Germinal center (tissue), 1 donor: ENCODE measurements at places on chromosomes 6 and 20.

- DNase-seq = no peak
These were observed 310.2 kb upstream of the AGPAT4 start for GRCh38 chr6:161584051-161584450.

GRCh38 chr20:24490598-24490997 lies 21.2 kb downstream of the SYNDIG1 start:
- DNase-seq = no peak

GRCh38 chr20:32326504-32326845 lies 31.7 kb upstream of the ASXL1 start:
- no peak for DNase-seq

- DNase-seq = no peak
These were observed 9.9 kb downstream of the BCL2L1 start for GRCh38 chr20:31712564-31713311.

DNA sequence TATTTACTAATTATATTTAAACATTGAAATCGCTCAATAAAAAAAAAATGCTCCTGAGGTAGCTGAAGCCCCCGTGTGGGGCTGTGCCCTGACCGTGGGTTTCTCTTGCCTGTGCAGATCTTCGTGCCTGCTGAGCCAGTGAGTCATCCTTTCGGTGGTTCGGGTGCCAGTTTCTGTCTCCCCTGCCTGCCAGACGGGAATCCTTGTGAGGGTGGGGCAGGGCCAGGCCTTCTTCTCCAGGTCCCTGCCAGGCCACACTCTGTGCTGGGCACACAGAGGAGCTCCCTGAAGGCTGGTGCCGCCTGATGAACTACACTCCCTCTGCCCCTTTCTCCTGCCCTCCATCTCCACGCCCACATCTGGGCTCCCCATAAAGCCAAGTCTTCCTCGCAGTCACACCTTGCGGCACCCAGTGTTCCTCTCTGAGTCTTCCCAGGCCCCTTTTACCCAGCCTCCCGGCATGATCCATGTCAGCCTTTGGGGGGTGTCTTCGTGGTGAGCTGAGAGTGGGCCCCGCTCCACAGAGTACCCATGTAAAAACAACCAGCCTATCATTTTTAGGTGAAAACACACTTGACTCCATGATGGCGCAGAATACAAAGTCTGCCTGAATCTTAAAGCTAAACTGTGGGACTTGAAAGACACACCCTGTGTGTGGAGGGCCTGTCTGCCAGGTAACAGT lies 19.3 kb downstream of the FGD2 start:
- no peak for DNase-seq

- no peak for DNase-seq
These were observed 313.2 kb downstream of the TFAP2A start for GRCh38 chr6:10101551-10102252.

- no peak for DNase-seq
These were observed 39.2 kb upstream of the RIN2 start for GRCh38 chr20:19718880-19719279.

DNA sequence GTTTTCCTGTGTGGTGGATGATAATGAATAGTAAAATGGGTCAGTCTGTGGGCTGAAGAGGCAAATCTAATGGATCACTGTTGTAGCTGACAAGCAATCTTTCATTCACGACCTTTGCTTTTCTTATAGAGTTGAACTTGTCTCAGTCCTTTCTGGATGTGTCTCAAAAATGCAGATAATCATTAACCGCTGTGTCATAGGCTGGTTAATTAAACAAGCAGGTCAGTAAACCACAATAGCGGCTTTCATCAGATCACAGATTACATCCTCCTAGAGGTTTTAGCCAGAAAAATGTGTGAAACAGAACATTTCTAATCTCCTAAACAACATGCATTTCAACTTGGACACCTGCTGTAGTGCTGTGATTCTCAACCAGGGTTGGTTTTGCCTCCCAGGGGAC lies 2.5 kb upstream of the METTL24 start:
- DNase-seq = no peak

DNA sequence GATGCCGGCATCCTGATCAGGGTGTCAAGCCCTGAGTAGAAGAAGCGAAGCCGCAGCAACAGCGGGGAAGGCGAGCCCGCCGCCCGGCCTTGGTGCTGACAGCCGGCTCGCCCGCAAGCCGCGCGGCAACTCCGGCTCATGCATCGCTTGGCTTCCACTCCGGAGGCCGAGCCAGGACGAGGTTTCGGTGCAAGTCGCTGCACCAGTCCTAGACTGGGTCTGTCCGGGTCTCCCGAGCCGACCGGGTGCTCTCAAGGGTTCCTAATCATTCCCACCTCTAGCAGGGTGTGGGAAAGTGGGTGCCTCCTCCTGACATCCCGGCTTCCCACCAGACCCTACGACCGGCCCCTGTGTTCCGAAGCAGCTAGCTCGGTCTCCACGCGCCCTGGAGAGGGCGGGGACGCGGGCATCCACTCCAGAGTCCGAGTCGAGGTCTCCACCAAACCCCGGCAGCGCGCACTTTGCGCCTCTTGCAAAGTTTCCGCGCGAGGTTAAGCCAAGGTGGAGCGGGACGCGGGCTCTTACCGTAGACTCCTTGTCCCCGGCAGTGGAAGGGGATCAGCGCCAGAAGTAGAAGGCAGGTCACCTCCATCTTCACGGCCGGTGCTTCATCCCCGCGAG lies 1.4 kb downstream of the MDGA1 start:
- peak; percentile 47 for DNase-seq

DNA sequence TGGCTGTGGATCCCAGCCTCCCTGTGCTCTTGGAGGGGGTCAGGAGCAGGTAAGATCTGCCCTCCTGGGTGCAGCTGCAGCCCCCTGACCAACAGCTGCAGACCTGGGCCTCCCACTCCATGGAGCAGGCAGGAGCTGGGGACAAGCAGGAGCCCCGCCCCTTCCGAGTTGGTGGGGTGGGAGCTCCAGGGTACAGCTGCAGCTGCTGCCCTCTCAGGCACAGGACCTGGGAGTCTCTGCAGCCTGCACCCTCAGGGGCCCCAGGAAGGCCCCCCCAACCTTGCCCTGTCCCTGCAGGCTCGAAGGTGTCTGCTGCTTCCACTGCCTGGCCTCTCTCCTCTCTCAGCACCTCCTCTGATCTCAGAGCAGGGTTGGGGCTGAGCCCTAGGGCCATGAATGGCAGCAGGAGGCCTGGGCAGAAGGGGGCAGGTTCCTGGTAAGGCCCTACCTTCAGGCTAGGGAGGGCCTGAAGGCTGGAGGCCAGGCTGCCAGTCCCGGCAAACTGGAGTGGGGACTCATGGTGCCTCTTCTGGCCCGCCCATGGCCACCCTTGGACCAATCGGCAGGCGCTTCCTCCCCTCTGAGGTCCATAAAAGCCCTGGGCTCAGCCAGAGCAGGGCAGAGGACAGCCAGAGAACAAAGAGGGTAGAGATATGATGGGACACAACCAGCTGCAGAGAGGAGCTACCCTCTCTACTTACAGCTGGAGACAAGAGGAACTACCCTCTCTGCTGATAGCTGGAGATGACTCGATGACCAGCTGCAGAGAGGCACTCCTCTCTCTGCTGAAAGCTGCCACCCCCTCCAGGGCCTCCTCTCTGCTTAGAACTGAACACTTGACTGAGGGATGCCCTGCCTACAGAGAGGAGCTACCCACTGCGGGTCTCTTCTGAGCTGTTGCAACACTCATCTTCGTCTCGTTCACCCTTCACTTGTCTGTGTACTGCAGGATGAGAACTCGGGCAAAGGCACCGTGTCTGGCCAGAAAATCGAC lies 7.8 kb upstream of the PACSIN1 start:
- no peak for DNase-seq

DNA sequence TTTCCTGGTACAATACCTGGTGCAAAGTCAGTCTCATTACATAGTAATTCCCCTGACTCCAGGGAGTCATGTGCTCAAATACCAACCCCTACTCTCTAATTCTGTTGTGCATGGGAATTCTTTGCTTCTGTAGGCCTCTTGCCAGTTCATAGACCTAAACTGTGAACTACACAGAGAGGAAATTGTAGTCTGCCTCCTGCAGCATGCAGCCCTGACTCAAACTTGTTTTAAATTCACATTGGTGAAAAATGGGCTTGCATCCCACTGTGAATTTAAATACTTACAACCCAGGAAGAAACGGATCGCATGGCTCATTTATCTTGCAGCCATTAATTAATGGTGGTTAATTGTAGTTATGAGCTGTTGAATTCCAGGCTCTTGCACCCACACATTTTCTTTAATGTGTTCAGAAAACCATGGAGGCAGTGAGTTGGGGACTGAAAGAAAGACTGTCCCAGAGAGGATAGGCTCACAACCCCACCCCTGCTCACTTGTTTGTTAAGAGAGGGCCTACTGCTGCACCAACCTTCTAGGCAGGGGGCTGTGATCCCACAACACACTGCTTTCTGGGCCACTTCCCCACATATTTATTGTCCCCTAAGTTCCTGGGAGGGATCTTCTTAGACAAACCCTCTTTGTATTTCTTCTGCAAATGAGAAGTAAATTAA lies 579.1 kb downstream of the DHX35 start:
- DNase-seq = no peak

DNA sequence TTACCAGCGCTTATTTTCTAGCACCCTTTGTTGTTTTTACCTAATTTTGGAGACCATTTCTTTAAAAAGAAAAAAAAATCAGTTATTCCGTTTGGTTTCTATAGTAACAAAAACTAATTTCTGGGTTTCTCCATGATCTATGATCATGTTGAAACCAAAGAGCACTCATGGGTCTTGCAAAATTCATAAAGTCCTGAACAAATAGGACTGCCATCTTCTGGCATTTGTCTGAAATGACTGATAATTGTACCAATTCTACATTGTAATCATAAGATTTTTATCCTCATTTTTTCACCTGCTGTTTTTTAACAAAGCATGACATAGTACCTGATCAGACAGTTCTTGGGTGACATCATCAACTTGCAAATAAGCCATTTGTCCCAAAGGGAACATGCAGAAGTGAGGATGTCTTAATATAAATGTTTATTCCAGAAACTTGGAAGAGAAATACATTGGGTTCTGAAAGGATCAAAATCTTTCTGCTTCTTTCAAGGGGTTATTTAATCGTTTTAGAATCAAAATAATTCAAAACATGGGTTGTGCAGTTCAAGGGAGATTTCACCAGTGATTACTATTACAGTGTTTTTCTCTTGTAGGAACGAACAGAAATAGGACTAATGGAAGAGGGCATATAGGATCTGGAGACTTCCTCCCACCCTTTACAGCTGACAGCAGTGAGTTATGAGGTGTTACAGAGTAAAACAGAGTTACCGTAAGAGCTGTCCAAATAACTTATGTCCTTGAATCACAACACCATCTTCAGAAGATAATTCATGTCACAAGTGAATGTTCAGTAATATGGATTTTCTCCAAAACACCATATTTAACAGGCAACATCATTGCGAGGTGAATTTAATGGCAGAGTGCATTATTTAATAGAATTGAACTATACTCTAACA lies 87.1 kb upstream of the GJE1 start:
- DNase-seq = no peak

DNA sequence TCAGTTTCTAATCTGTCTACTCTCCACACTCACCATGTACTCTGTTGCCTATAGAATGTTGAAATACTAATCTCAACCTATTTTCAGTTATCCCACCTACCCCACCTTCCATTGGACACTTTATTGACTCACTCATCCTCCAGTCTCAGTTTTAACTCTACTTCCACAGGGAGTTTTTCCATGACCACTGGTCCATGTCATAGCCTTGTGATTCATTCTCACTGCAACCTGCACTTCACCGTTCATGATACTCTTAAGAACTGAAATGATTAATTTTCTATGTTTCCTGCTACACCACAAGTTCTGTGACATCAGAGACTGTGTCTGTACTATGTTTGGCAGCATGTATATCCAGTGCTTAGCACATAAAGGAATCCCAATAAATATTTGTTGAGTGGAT lies 122.8 kb upstream of the HSF2 start:
- no peak for DNase-seq

DNA sequence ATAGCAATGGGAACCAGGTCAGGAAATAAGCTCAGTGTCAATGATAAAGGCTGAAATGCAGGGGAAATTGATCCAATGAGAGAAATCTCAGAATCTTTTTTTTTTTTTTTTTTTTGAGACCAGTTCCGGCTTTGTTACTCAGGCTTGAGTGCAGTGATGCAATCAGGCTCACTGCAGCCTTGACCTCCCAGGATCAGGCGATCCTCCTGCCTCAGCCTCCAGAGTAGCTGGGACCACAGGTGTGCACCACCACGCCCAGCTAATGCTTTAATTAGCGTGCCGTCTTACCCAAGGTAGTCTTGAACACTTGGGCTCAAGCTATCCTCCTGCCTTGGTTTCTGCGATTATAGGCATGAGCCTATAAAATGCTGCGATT lies 296.5 kb downstream of the ZNF217 start:
- DNase-seq = no peak

DNA sequence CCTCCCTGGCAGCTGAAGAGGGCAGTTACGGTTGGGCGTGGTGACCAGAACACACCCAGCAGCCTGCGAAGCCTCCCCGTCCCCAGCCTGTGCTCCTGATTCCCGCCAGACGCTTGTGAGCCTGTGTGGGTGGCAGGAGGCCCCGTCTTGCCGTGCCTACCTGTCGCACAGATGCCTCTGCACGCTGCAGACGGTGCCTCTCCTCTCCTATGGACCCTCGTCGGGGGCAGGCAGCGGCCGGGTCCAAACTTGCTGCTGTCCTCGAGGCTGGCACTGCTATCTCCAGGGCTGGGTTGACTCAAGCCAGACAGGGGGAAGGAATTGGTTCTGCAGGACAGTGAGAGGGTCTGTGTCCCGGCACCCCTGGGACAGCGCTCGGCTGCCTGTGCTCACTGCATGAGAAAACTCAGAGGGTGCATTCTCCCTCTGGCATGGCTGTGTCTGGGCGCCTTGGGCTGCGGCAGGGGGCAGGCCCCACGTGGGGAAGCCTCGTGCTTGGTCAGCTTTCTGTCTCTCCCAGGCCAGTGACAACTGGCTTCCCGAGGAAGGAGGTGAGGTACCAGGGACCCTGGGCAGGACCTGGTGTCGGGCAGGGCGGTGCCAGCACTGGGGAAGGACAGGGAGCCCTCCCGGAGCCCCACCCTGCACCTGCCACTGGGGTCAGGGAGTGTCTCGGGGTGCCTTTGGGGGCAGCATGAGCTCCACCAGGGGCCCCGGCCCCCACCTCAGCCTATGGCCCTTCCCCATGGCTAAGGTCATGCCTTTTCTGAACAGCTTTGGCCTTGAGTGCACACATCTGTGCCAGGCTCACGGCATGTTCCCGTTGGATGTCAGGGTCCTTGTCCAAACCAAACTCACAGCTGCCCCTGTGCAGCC lies 127.5 kb downstream of the TAF4 start:
- no peak for DNase-seq

- DNase-seq = no peak
These were observed 86.1 kb downstream of the SIM1 start for GRCh38 chr6:100378576-100378975.

DNA sequence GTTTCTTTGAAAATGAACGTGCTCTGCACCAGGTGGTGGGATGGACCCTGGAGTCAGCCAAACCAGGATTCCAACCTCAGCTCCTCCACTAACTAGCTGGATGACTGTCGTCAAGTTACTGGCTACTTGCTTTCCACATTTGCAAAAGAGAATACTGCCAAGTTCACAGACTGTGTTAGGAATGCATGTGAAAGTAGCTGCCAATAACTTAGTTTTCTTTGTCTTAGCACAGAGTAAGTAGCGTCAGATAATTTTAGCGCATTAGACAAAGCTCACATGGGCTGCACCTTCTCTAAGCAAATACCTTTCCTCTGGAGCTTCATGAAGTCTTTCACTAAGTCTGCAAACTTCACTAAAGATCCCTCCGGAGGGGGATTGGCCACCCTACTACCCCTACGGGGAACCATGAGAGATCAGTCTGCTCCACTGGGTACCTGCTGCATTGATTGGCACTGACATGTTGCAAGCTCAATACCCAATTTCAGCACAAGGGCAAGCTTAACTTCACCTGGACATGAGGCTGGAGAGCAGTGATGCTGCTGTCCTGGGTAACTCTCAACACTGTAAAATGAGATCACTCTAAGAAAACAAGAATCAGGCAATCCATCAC lies 113.9 kb downstream of the MBOAT1 start:
- DNase-seq = no peak

- no peak for DNase-seq
These were observed 14.7 kb upstream of the BPIFA3 start for GRCh38 chr20:33202451-33202850.
